ENCODE measurements at places on chromosomes 5 and 9.

GRCh38 chr9:76676857-76677256 lies 87.4 kb upstream of the PCA3 start:
- DNase-seq: no peak

GRCh38 chr9:15824310-15824709 lies 271.5 kb downstream of the CCDC171 start:
- DNase-seq: no peak

- no peak for DNase-seq
These were observed 21.1 kb downstream of the PSMB7 start for GRCh38 chr9:124394167-124394566.

DNA sequence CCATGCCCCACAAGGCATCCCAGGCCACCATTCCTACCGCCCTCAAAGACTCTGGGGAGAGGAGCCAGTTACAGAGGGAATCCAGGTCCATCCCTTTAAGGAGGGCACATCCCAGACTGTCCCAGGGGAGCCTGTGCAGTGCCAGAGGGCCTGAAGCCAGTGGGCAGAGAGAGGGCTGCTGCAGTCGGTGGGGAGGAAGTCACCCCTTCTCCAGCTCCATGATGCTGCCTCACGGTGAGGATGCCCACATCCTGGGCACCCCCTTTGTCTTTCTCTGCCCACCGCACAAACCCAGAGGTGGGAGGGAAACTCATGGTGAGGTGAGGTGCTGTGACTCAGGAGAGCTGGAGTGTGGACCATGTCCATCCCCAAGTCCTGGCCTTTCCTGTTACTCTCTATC lies 26.2 kb upstream of the ANKRD33B start:
- no peak for DNase-seq

GRCh38 chr9:110672873-110673510 lies 4.4 kb downstream of the MUSK start:
- DNase-seq: no peak

Measured in NCI-H460 (cell line).